ENCODE measurements at places on chromosomes 3 and 15.
A peak's percentile ranks its signal among the peaks of the same experiment; 100 is the strongest.

- peak; percentile 22 for DNase-seq
Measured at GRCh38 chr3:111610189-111610588, 15.0 kb upstream of the ZBED2 start.

- DNase-seq: no peak
Measured at GRCh38 chr3:16189201-16189600, 14.7 kb downstream of the GALNT15 start.

GRCh38 chr15:49452595-49452994 is 29.6 kb downstream of the FGF7 start:
- no peak for DNase-seq

DNA sequence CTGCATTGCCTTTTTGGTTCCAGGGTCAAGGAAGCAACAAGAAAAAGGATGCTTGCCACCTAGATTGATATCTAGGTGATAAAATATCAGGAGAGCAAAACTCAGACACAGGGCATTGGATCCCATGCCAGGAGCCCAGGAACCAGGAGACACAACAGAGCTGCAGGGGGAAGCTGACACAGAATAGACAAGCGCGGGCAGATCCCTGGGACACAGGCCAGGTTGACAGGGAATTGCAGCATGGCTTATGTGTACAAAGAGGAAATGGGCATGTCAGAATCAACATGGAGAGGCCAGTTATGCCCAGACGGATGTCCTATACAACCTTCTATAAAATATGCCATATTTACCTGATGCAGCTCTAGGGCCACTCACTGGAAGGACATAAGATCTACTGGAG is 84.2 kb downstream of the SEMA6D start:
- DNase-seq: no peak

DNA sequence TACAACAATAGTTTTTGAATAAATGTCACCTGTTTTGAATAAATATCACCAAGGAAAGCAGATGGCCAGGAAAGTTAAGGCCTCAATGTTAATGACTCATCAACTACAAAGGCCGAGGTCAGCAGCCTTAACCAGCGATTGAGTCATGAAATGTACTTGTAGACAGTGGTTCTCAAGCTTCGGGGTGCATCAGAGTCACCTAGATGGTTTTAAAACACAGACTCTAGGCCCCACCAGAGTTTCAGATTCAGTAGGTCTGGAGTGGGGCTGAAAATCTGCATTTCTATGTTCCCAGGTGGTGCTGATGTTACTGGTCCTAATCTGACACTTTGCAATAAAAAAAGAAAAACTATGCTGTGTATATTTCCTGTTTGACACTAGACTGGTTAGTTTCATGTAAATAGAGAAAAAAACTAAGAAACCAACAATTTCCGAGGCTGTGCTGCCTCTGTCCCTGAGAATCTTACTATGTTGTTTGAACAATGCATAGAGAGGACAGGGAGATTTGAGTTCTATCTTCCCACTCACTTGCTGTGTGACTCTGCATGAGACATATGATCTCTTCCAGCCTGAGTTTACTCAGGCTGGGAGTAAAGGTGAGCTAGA is 9.8 kb downstream of the RAB27A start:
- no peak for DNase-seq

- no peak for DNase-seq
Measured at GRCh38 chr3:107767897-107768605, 245.3 kb downstream of the BBX start.

- DNase-seq: no peak
Measured at GRCh38 chr15:47412802-47413201, 304.5 kb upstream of the SEMA6D start.

DNA sequence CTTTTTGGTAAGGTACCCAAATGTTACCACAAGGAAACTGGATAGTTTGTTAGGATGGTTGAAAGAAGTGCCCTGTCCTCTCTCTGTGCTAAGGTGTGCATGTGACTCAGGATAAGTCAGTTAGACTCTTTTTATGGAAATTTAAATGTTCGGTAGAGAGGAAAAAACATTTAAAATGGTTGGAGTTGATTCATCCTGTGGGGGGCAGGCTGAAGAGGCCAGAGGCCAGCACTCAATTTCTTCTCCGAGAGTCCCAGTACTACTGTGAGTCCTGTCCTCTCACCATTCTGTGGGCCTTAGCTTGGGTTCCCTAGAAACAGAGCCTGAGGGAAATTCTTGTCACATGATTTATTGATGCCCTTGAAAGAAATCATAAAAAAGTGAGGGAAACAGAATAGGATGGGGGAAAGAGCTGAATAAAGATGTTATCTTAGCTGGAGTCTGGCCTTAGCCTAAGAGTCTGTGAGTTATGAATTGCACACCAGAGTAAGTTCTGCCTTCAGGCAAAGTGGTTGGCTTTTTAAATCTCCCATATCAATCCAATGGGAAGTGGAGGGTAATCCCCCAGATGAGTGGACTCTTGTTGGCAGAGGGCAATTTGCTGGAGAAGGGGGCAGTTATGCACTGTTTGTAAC is 106.5 kb upstream of the GALNT15 start:
- no peak for DNase-seq

DNA sequence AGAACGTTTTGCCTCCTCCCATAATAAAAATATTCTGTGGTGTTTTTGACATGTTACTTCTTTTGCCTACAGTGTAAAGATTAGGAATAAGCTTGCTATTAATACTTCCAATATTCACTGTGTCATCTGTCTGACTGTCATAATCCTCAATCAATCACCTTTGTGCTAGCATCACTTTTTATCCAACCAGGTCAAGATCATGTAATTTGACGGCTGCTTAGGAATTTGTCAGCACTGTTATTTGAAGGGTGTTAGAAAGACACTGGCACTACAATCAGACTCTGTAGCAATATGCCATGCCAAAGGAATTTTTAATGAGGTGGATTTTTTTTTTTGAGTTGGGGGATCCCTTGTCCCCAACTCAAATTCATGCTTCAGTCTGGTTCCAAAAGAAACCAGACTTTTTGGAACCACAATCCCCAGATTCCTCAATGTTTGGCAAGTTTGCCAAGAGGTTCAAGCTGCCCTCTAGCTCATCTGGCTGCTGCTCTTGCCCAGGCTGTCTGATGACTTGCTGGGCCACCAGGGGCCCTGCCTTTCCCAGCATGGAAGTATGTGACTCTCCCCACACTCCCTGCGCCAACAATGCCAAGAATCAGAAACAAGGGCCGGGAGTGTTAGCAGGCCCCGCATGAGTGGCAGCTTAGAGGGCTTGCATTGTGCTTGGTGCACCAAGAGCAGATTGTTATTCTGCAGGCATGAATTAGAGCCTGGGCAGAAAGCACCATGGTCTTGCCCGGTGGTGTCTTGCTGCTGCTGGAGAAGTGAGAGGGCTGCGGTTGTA is 58.6 kb upstream of the TSC22D2 start:
- no peak for DNase-seq

DNA sequence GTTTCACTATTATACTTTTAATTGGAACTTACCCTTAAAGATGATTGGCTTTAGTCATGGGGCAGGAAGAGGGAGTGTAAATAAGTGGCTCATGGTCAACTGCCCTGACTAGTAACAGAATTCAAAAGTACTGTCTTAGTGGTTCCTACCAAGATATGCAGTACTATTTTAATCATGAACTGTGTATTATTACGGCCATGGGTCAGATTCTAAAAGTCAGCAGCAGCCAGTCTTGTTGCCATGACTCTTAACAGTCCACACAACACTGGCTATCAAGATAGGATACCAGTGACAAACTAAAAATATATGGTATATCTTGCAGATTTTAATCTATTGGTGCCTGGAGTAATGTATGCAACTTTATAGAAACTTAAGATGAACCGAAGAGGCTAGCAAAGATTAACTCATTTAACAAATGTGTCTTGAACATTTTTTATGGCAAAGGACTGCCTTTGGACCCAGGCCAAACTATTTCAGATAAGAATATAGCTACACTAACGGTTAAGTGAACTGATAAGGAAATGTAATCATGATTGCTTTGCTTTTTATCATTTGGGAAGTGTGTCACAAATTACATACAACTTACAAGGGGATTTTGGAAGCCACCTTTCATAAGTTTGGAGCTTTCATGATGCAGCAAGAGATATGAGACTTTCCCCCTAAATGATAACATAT is 163.7 kb downstream of the TCF12 start:
- no peak for DNase-seq

DNA sequence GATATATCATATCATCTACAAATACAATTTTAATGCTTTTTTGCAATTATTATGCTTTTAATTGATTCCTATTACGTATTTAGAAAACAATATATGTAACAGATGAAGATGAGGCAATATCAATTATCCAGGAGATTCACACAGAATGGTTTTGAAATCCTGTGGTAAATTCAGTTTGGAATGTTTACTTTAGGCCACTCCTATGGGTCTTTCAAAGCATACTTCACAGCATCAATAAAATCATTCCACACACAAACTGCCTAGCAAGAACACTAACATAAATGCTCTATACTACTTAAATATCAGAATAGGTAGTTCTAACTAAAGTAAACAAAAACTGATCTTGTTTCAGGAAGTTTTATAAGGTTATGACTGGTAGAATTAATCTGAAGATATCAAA is 90.5 kb downstream of the FAM227B start:
- no peak for DNase-seq

DNA sequence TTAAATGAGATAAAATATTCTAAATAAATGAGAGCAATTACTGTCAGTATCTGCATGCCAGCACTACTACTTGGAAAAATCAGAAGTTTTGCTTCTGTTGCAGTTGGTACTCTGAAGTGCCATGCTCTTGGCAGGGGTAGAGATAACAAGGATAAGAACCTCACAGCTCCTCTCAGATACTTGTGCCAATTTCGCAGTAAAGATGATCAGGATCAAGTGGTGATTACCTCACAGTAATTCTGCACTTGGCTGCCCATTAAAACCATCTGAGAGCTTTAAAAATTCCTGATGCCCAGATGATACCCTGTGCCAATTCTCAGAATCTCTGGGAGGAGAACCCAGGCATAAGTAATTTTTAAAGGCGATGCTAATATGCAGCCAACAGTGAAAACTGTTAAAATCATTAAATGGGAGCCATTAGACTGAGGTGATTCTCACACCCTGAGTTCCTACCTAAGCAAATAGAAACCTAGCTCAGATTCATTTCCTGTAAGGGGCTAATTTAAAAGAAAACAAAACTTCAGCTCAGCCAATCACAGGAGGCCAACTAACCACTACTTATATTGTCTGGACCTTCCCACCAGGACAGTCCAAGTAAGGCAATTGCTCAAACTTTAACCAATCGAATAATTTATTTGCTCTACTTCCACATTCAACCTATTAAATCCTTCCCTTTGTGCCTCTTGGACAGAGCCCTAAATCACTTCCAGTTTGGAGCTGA is 171.2 kb downstream of the KCNMB2 start:
- no peak for DNase-seq

DNA sequence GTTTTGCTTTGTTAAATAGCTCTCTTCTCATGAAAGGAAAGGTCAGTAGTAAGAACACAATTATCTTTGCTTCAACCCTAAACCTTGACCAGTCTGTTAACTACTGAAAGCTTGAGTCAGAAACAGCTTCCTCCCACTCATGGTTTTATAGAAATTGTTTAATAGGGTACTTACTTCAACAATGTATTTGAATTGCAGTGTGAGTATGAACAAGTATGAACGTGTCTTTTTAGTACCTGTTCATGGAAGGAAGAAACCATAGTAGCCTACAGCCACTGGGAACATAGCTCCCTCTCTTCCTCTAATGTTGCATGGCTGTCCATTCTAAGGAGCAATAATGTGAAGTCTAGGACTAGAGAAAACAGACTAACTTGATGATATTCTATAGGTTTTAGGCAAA is 311.0 kb downstream of the MCTP2 start:
- no peak for DNase-seq

GRCh38 chr3:183581496-183582155 is 26.1 kb upstream of the KLHL6 start:
- no peak for DNase-seq

- no peak for DNase-seq
Measured at GRCh38 chr3:119974656-119975055, 119.6 kb downstream of the GSK3B start.

Data from activated naive CD8-positive, alpha-beta T cell treated with anti-CD3 and anti-CD28 coated beads, Interleukin-2, amount 50 U/mL, for 16 hours (primary cell).